CD4-positive, alpha-beta T cell treated with Interleukin-12 subunit alpha and Interleukin-12 subunit beta, for 1 hour (primary cell): ENCODE measurements at places on chromosomes 12 and 14.
A peak's percentile ranks its signal among the peaks of the same experiment; 100 is the strongest.

- DNase-seq: no peak
Measured at GRCh38 chr12:3256103-3256631, 179.0 kb downstream of the TSPAN9 start.

- DNase-seq: no peak
Measured at GRCh38 chr14:64877846-64878245, 1.9 kb downstream of the SPTB start.

- no peak for DNase-seq
Measured at GRCh38 chr14:81432219-81432661, 32.1 kb upstream of the STON2 start.

- DNase-seq: no peak
Measured at GRCh38 chr12:93173178-93173957, 204.4 kb upstream of the NUDT4 start.

GRCh38 chr12:53492188-53492587, 7.1 kb downstream of the MAP3K12 start:
- DNase-seq: no peak

- DNase-seq: no peak
Measured at GRCh38 chr12:29309320-29309902, 71.6 kb downstream of the ERGIC2 start.

DNA sequence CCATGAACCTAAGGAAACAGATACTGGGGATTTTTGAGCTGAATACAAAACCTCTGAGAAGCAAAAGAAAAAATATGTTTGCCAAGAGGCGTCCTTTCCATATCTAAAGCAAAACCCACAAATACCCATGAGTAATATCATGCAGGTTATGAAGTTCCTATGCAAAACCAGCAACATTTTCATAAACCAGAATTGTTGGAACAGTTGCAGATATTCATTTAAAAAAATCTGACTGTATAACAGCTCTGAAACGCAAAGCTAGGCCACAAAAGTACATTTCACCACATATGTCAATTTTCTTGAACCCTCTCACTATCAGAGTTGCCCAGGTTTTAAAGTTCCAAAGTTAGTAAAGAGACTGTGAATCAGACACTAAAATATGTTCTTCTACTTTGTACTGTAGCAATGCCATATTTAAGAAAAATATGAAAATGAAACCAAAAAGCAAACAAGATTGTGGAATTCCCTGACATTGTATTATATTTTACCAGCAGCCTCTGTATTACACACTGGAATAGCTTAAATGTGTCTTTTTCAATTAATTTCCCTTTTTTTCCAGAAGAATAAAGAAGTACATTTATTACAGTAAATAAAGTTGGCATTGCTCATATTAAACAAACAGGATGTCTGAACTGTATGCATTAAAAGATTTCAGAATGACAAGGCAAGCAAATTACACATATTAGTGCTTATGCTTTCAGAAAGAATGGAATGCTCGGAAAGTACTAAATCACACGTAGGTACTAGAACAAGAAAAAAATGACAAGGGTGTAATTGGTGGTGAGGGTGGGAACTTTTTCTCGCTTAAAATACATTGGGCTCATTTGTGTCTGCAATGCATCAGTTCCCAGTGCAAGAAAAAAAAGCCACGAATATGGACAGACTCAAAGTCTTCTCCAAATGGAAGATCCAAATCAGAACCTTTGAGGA, 33.6 kb upstream of the HIF1A start:
- no peak for DNase-seq

DNA sequence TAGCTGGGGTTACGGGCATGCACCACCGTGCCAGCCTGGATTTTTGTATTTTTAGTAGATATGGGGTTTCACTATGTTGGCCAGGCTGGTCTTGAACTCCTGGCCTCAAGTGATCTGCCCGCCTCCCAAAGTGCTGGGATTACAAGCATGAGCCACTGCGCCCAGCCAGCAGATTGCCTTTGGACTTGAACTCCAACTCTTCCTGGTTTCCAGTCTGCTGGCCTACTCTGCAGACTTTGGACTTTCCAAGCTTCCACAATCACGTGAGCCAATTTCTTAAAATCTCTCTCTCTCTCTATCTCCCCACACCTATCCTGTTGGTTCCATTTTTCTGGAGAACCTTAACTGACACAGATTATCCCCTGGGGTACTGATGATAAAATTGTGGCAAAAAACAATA, 55.0 kb downstream of the EMP1 start:
- no peak for DNase-seq

DNA sequence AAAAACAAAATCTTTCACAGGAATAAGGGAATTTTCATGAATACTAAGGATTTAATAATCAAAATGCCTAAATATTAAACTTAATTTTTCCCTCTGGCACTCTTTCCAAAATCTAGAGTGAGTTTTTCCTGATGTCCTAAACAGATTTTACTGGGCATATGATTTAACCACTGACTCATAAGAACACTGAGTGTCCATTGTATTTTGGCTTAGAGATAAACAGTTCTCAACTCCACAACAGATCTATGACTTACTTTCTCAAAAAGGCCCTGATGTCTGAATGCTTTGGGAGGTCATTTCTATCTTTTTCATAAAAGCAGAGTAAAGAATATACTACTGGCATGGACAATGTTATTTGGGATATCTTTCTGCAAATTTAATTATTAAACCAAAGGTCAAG, 15.0 kb downstream of the TMBIM4 start:
- DNase-seq: no peak

- DNase-seq: no peak
Measured at GRCh38 chr14:99507860-99508640, 26.8 kb downstream of the CCNK start.

- DNase-seq: no peak
Measured at GRCh38 chr14:68527329-68527851, 265.5 kb downstream of the ZFP36L1 start.

- no peak for DNase-seq
Measured at GRCh38 chr14:71469643-71470335, 462.4 kb upstream of the RGS6 start.

DNA sequence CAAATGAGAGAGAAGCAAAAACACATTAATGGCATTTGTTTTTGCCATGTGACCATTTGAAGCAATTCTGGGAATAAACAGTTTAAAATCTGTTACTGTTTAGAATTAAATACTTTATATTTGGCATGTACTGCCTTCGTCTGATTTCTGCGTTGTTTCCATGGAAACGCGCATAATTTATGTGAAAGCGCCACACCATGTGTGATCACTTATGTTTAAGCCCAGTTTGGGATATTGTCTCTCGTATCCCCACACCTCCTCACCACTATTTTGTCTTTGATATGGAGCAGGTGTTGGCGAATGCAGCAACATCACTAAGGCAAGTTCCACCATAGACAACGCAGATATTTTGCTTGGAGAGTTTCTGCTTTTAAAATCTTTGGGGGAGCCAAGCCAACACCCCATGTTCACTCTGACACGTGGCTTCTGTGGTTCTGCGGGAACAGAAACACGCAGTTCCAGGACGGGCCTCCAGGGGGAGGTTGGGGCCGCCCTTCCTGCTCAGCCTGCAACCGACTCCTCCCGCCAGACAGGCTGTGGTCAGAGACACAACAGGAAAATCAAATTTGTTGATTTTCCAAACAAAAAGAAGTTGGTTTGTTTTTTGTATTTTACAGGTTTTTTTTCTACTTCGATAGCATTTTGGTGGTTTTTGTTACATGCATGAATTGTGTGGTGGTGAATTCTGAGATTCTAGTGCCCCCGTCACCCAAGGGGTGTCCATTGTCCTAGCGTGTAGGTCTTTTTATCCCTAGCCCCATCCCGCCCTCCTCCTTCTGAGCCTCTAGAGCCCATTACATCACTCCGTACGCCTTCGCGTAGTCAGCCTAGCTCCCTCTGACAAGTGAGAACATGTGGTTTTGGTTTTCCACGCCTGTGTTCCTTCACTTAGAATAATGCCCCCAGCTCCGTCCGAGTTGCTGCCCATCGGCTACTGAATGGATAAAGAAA, 101.9 kb upstream of the SFSWAP start:
- DNase-seq: peak; percentile 74

GRCh38 chr14:102824832-102825231, 47.6 kb downstream of the TRAF3 start:
- no peak for DNase-seq

DNA sequence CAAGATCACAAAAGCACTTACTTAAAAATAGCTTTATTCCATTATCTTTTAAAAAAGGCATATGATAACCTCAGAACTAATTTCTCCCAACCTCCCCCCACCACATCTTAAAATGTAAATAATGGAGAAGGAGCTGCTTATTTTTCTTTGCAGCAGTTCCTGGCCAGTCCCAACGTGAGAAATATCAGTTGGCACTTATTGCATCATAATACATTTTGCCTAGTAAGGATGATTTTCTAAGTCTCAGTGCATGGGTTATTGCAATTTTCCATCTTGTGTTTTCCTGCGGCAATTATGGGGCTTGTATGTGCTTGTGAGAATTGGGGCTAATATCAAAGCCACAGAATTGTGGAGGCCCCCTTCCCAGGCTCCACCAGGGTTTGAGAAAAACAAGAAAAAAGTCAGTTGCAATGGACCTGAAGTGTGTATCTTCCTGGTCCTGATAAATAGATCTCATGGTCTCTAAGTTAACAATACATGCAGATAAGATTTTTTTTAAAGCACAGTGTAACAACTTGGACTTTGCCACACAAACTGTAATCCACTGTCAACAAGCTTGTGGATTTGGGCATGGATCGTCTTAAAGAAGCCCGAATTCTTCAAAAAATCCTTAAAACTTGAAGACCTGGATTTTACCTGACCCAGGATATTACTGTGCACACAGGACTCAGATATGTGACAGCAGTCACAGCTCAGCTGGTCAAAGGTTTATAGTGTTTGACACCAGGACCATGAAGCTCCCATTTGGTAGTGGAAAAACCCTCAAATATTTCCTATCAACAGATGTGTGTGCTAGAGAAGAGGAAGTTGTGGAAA, 2.8 kb upstream of the WSB2 start:
- DNase-seq: no peak
